ENCODE measurements at places on chromosomes 12 and 14. TPM values are rescaled to one million over a fixed set of nuclear protein-coding genes. Genes with fewer than 3 reads are reported as not detected.

GRCh38 chr14:51004352-51004800, 60.1 kb upstream of the PYGL start:
- no peak for DNase-seq

GRCh38 chr14:89544636-89545301, 127.7 kb upstream of the FOXN3 start:
- no peak for DNase-seq

DNA sequence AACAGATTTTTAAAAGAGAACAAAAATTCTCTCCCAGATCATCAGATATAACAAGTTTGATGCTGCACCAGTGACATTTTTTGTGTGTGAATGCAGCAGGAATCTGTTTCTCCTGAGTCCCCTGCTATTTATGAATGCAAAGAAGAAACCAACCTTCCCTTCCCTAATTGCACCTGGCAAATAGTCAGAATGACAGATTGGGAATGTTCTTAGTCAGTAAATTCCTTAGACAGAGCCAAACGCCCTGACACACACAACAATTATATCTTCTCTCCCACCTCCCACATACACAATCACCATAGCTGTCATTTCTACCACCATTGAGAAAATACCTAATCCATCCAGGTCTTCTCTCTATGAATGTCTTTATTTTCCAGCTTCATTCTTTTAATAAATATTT, 174.4 kb downstream of the ALG10B start:
- DNase-seq: no peak

GRCh38 chr14:35991356-35991755, 165.2 kb downstream of the BRMS1L start:
- DNase-seq: no peak

Gene DNAH10
- 0.56 TPM for total RNA-seq

Gene BEGAIN
- 3.0 TPM for total RNA-seq

DNA sequence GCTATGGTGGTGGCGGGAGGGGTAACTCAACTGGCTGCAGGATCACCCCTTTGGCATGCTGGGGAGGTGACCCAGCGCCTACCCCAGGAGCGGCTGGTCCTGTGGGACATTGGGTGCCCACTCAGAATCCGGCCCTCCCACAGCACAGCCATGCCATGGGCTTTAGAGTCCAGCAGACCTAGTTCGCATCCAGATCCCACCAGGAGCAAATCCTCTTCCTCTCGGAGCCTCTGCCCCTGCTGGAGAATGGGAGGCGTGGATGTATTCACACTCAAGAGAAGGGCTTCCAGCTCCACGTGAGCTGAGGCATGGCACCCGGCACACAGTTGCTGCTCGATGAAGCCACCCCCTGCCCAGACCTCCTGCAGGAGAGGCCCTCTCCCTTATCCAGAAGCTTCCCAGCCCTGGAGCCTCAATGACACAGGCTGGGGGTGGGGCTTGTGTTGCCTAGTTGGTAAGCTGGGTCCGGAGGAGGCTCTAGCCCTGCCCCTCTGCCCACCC, 17.7 kb downstream of the FAM222A start:
- DNase-seq: no peak

Gene SLC2A3
- total RNA-seq: 214 TPM

Gene OTX2
- total RNA-seq: 0.22 TPM

DNA sequence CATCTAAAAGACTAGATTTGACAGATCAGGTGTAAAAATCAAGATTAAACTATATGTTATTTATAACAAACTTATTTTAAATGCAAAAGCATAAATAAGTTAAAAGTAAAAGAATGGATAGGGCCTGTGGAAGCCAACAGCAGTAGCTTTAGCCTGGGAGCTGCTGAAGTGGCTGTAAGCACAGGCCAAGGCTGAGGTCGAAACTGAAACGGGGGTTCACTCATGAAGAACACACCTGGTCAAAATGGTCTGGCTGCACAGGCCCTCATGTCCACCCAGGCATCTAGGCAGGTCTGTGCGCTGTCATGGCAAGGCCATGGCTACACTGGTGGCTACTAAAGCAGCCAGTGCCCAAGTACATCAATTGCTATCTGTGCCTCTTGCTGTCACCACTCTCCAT, 23.1 kb downstream of the CATSPERB start:
- no peak for DNase-seq

- no peak for DNase-seq
Measured at GRCh38 chr12:122889761-122890520, 6.0 kb downstream of the VPS37B start.

- DNase-seq: no peak
Measured at GRCh38 chr12:5756338-5756842, 188.7 kb downstream of the ANO2 start.

DNA sequence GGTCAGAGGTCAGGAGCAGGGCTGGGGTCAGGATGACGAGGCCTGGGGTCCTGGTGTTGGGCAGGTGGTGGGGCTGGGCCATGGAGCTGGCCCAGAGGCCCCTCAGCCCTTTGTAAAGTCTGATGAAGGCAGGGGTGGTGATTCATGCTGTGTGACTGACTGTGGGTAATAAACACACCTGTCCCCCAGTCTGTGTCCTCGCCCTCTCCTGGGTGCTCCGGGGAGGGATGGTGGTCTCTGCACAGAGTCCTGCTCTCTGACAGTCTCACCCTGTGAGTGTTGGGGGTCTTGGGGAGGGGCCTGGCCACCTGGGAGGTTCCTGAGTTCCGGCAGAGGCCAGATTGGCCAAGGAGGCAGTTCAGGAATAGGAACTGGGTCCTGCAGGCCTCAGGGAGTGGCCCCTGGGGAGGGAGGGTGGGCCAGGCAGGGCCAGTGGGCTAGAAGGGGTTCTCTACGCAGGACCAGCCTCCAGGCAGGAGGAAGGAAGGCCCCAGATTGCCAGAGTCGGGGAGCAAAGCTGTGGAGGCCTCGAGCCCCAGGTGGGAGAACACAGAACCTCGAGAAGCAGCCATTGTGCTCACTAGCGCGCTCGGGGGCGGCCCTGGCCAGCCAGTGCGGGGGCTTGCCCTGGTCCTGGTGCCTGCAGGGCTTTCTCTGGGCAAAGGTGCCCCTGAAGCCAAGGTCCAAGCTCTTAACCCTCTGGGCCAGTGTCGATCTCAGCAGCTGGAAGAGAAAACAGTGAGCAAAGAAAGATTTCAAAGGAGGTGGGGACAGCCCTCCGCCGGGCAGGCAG, 14.4 kb downstream of the ACADS start:
- DNase-seq: no peak

- no peak for DNase-seq
Measured at GRCh38 chr12:106248846-106249371, 1.1 kb upstream of the CKAP4 start.

Gene ACOT6
- not detected for total RNA-seq

DNA sequence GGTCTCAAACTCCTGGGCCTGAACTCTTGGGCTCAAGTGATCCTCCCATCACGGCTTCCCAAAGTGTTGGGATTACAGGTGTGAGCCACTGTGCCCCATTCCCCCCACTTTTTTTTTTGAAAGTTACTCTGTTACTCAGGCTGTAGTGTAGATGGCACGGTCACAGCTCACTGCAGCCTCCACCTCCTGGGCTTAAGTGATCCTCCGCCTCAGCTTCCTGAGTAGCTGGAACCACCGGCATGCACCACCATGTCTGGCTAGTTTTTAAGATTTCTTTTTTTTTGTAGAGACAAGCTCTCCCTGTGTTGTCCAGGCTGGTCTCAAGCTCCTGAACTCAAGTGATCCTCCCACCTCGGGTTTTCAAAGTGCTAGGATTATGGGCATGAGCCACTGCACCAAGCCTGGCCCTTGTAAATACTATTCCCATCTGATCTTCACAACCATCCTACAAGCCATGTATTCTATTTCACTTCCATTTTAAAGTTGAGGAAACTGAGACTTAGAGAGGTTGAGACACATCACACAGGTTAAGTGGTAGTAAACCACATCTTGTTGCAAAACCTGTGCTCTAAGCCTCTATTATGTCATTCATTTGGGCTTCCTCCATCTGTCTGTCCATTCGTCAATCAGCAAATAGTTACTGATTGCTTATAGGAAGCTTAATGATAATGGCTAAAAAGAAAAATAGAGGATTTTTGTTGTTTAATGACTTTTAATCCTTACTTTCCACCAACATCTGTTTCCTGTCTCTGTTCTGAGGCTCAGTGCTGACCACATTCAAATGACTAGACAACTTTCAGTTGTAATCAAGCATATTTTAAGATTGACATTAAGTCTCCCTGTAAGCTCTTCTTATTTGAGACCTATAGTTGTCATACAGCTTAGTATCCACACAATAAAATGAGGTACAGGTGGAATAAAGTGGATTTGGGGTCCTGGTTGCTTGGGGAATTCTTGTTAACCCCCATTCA, 9.2 kb downstream of the ASCL4 start:
- no peak for DNase-seq

- no peak for DNase-seq
Measured at GRCh38 chr14:106842687-106843086, 1316.3 kb downstream of the TMEM121 start.

Gene SIX1
- 1.00 TPM for total RNA-seq

Gene AQP5
- 0.97 TPM for total RNA-seq

DNA sequence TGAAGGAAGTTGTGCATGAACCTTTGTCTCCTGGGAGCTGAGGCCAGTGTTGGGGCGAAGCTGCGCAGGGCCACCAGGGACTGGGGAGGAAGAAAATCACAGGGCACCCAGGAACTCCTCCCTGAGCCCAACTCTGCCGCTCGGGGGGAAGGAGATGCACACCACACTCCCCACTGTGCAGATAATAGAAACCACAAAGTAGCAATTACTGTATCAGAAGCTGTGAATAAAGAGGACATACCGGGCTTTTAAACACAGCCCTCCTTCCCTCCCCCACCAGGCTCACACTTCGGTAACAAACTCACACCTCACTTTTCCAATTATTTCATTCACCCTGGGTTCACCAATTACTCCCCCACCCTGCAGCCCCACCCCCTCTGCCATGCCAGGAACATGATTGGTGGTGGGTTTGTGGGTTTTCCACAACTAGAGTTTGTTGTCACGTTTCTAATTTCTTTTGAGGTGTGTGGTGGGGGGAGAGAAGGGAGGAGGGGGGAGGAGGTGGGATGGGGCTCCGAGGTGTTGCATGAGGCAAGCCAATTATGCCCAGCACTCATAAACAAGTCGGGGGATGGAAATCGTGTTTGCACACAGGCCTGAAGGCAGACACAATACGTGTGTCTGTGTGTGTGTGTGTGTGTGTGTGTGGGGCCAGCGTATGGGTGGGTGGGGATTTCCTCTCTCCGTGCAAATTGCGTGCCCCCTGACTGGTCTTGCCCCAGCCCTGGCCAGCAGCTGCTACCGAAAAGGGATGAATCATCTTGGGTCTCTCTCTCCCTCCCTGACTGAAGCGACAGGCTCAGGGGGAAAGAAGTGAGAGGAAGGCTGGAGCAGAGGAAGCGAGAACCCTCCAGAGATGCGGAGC, 103.3 kb downstream of the RBM19 start:
- DNase-seq: no peak

- no peak for DNase-seq
Measured at GRCh38 chr12:98724384-98725155, 79.5 kb downstream of the APAF1 start.

Gene TSPAN19
- 0.56 TPM for total RNA-seq

GRCh38 chr14:81485372-81485771, 48.3 kb downstream of the SEL1L start:
- DNase-seq: no peak

GRCh38 chr14:52998376-52999015, 47.6 kb upstream of the FERMT2 start:
- DNase-seq: no peak

DNA sequence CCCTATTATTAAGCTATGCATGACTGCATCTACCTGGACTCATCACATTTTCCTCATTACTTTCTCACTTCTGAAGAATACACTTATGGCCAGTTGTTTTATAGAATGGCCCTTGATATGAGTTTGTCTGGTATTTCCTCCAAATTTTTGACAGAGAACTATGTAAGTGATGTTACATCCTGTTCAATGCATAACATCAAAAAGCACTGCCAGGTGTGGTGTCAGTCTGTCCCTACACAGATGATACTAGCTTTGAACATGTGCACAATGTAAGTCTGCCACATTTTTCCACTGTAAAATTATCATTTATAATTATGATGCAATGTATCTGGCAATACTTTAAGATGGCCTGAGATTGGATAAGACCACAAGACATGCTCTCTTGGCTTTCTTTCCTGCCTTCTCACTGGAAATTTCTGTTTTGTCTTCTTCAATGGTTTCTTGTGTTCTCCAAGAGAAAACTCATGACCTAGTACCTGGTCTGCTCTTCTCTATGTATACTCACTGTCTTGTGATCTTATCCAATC, 28.3 kb downstream of the HEATR5A start:
- no peak for DNase-seq

DNA sequence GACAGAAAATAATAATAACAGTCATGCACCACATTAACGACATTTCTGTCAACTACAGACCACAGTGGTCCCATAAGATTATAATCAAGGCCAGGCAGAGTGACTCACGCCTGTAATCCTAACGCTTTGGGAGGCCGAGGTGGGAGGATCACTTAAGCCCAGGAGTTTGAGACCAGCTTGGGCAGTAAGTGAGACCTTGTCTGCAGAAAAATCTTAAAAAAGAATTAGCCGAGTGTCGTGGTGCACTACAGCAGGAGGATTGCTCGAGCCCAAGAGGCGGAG, 8.6 kb downstream of the NAB2 start:
- DNase-seq: no peak

GRCh38 chr14:31954991-31955390, 122.1 kb upstream of the ARHGAP5 start:
- DNase-seq: no peak

- DNase-seq: no peak
Measured at GRCh38 chr12:31702047-31702446, 26.8 kb downstream of the AMN1 start.

DNA sequence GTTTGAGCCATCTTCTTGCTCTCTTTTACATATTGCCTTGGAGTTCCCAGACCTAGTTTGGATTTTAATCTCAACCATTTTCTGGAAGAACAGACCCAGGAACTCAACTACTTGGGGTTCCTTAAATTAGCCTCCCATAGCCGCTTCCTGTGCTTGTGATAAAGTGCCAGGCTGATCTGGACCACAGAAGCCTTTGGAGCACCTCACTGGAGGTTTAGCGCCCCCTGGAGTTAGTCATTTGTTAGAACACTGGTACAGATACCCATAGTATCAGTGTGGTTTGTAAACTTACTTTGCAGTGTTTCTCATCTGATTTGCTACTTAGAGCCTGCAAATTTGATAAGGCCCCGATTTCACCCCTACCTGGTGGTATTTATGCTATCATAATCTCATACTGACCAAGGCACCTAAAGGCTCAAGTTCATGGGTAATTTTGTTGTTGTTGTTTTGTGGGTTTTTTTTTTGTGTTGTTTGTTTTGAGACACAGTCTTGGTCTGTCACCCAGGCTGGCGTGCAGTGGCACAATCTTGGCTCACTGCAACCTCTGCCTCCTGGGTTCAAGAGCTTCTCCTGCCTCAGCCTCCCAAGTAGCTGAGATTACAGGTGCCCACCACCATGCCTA, 3.7 kb downstream of the UNC119B start:
- no peak for DNase-seq

GRCh38 chr12:120662879-120663278, 22.5 kb downstream of the CABP1 start:
- DNase-seq: no peak

DNA sequence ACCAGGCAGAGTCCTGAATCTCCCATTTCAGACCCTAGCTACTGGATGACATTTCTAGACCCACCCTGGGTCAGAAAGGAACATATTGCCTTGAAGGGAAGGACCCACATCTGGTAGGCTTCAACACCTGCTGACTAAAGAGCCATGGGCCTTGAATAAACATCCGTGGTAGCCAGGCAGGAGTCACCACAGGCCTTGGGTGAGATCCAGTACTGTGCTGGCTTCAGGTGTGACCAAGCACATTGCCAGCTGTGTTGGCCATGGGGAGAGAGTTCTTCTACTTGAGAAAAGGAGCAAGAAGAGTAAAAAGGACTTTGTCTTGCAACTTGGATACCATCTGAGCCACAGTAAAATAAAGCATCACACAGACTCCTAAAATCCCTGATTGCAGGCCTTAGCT, 332.6 kb downstream of the SLC16A7 start:
- no peak for DNase-seq

Measured in type B pancreatic cell (in vitro differentiated cells).